ENCODE measurements at places on chromosomes 5 and 9.
A peak's percentile ranks its signal among the peaks of the same experiment; 100 is the strongest.

GRCh38 chr9:7862170-7862569, 62.6 kb upstream of the DMAC1 start:
- DNase-seq = no peak

DNA sequence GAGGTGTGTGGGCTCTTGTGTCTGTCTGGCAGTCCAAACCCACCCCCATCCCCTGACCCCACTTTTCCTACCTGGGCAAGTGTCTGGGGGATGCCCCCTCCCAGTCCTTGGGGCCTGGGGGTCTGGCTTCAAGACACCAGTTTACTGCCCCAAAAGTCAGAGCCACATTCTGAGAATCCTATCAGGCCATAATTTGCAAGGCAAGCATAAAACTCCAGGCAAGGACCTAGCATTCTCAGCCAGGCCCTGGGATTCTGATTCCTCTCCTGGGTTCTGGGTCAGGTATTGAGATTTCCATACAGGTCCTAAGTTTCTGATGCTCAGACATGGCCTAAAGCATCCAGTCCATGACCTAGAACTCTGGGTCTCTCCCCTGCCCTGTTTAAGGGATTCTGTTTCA, 33.3 kb downstream of the CXXC5 start:
- DNase-seq = no peak

- no peak for DNase-seq
These were observed 205.2 kb downstream of the PIK3R1 start for GRCh38 chr5:68420476-68421344.

- no peak for DNase-seq
These were observed 89.4 kb downstream of the SHC3 start for GRCh38 chr9:89089176-89089575.

DNA sequence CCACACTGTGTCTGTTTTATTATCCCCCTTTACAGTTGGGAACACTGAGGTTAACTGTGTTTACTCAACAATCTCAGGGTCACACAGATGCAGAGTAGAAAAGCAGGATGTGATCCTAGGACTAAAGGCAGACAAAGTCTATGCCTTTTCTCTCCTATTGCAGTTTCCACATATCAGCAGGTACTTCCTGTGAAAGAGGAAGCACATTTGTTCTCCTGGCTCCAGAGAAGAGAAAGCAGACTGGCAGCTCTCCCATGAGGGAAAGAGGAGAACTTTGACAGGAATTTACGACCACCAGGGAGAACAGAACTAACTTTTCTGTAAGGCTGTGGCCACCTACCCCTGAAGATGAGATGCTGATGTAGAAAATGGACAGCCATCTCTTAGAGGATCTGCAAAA, 84.2 kb upstream of the TNC start:
- DNase-seq = no peak

GRCh38 chr9:136192289-136193126, 12.4 kb downstream of the LHX3 start:
- DNase-seq = no peak

DNA sequence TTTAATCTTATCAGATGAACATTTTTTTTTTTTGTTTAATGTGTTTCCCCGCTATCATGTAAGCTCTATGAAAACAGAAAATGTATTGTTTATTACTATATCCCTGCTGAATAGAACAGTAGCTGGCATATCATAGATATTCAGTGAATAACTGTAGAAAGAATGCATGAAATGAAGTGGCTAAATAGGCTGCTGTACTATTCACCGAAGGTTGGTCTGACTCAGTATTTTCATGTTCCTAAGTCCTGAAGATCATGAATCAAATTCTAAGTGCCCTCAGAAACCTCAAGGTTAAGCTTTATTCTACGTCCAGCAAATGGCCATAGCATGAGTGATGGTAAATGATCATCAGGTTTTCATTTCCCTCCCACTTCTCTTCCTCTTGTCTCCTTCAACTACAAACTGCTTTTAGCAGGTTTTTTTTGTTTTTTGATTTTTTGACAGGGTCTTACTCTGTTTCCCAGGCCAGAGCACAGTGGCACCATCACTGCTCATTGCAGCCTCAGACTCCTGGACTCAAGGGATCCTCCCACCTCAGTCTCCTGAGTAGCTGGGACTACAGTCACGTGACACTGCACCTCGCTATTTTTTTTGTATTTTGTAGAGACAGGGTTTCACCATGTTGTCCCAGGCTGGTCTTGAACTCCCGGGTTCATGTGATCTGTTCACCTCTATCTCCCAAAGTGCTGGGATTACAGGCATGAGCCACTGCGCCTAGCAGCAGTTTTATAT, 19.1 kb upstream of the ZFAND5 start:
- DNase-seq = peak; percentile 86

GRCh38 chr5:175813943-175814630, 57.3 kb upstream of the CPLX2 start:
- DNase-seq = no peak

DNA sequence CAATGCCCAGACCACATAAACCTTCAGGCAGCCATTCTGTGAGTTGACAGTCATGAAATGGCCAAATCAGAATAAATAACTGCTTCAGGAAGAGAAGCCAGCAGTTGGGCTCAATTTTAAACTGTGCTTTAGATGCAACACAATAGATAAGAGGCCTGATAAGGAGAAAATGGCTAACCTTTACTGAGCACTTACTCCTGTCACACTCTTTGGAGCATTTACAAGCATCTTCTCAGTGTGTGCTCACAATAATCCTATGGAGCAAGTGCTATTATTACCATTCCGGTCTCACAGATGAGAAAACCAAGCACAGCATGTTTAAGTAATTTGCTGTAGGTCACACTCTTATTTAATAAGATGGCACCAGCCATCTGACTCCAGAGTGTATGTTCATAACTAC, 11.5 kb upstream of the SH3RF2 start:
- no peak for DNase-seq

DNA sequence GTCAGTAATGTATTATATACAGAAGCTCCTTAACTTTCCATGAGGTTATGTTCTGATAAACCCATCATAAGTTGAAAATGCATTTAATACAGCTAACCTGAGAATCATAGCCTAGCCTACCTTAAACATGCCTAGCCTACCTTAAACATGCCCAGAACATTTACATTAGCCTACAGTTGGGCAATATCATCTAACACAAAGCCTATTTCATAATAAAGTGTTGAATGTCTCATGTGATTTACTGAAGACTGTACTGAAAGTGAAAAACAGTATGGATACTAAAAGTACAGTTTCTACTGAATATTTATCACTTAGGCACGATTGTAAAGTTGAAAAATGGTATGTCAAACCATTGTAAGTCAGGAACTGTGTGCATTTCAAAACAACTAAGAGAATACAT, 1.6 kb downstream of the GM2A start:
- no peak for DNase-seq

DNA sequence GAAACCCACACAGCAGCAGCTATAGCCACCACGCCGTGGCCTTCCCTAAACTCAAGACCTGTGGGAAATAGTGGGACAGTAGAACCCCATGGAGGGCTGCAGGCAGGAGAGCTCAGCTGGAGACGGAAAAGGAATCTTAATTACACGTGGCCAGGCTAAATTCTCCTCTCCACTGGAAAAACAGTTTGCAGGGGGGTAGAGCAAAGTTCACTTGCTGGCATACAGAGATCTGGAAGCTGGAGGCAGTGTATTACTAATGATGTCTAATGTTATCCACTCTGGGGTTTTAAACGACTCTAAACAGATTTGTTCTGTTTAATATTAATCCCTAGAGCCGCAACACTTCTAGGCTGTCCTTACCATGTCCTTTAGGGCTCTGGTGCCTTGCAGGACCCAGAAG, 257.1 kb downstream of the SAXO1 start:
- DNase-seq = no peak

DNA sequence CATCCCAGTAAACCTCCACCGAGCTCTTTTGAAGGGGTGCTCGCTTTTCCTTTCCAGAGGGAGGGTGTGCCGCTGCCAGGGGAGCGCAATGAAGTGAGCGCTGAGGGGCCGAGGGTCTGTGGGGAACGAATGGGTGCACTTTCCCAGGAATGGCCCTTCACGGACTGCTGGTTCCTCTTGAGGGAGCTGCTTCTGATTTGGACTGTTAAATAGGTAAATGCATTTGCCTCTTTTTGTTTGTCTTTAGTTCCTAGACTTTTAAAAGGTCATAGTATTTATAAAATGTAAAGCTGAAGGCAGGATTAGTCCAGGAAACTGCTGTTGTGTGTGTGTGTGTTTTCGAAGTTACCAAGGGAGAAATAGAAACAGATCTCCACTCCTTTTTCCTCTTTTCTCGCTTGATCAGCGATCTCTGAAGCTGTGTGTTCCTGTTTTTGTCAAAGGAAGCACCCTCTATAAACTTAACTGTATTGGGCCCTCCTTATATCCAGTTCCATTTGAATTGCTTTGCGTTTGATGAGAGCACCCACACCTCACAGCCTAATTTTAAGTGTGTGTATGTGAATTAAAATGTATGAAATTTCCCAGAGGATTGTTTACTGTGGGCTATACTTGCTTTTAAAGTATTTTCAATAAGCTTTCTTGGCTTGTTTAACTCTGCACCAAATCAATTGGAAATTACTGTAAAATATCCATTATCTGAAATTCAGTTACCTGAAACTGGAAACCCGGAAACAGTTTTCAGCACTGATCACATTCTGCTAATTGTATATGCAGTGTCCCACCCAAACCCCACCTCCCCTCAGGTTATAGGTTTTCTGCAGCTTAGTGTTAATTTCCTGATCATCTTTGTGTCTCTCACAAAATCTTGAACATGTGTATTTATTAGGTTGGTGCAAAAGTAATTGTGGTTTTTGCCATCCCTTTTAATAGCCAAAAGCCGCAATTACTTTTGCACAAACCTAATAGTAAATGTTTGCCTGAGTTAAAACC, 966 bp downstream of the SNX2 start:
- no peak for DNase-seq

DNA sequence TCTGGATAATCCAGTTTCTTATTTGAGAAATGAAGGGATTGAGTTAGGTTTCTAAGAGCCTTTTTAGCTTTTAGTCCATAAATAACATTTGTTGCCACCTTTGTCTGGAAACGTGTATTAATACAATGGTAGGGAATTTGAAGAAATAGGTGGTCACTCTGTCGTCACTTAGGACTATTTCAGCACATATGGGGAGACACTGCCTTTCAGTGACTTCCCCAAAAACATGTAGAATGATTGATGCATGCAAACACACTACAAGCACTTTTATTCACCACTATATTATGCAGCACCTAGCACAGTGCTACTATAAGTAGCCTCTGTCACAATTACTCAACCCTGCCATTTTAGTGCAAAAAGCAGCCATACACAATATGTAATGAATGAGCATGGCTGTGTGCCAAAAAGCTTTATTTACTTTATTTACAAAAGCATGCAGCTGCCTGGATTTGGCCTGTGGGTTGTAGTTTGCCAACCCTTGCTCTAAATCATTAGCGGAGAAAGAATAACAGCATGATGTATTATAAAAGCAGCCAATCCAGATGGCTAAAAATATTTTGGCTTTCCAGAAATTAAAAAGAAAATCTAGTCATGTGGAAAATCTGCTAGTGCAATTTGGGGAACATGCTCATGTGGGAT, 154.2 kb upstream of the HMHB1 start:
- DNase-seq = no peak

DNA sequence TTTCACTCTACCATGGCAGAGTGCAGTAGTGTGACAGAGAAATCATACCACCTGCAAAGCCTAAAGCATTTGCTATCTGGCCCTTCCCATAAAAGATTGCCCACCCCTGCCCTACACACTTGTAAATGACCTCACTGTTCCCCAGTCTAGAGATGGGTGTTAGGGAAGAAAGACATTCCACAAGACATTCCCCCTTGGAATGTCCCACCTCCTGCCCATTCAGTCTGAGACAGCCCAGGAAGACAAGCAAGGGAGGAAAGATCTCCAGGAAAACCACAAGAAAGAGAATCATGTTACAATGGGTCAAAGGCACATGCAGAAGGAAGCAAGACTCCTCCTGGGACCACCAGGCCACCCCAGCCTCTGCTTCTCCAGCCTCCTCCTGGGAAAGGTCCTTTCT, 230.0 kb downstream of the AGTPBP1 start:
- no peak for DNase-seq

DNA sequence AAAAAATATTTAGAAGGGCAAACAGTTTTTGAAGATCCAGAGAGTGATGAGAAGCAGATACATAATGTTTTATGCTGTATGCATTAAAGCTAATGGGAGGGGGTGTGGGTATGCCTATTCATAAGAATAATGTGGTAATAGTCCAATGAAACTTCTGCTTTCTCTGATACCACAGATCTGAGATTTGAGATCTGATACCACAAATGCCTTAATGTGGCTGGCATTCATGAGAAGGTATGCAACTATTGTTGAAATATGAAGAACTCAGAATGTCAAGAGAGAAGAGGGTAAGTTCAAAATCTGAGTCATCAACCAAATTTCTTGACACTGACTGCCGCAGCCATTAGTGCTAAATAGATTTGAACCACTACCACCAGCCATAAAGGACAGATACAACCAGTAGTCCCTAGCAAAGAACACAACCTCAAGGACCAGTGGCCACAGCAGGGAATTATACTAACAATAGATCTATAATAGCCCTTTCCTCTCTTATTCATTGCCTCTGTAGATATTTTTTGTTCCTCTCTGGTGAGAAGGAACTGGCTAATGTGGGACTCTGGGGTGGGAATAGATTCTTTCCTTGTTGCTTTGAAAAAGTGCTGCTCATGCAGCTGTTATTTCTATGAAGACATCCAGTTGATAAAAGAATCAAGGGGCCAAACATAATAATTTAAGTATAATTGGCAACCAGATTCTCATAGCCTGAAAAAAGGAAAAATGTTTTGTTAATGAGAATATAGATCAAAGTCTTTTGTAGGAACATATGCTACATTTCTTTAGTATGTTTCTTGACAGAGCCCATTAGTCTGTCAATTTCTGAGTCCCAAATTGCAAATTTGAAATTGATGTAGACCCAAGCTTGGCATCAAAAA, 256.5 kb upstream of the ZNF608 start:
- DNase-seq = peak; percentile 14

DNA sequence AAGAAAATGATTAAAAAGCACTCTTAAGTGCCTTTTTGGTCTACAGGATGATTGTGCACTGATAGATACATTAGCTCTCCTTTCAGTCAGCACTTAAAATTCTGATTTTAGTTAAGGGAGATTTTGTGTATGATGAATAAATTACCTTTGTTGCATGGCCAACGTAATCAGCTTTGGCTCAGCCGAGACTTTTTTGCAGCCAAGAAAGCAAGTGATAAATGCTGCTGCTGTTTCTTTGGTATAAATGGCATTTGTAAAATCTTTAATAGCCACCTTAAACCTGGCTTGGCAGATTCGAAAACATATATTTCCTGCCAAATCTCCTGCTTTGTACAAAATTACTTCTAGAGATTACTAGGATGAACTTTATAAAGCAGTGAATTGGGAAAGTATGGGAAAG, 147.7 kb downstream of the DCP2 start:
- DNase-seq = peak; percentile 49

- peak; percentile 58 for DNase-seq
These were observed 146.5 kb downstream of the FANCC start for GRCh38 chr9:95171001-95171400.

- DNase-seq = no peak
These were observed 338.1 kb upstream of the MSX2 start for GRCh38 chr5:174386306-174386705.

DNA sequence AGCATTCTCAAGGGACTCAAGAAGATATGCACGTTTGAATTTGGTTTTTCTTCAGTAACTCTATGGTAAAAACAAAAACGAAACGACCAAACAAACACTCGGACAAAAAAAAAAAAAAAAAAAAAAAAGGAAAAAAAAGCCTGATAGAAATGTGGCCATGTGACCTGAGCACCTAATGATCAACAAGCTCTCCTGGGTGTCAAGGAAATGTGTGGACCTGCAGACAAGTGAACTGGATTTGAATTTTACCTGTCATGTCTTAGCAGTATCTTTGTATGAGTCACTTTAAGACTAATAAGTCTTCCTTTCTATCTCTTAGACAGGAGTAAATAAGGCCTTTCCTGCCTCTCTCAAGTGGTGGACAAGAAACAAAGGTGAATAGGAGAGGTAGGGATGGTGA, 190.6 kb upstream of the GRIA1 start:
- DNase-seq = no peak

Data from astrocyte of the hippocampus (primary cell).